Hepatic stellate cell (primary cell): ENCODE measurements at places on chromosomes 16 and 17.
A peak's percentile ranks its signal among the peaks of the same experiment; 100 is the strongest.

- DNase-seq, result no peak
Measured at GRCh38 chr17:48575673-48576478, 2.3 kb downstream of the HOXB4 start.

DNA sequence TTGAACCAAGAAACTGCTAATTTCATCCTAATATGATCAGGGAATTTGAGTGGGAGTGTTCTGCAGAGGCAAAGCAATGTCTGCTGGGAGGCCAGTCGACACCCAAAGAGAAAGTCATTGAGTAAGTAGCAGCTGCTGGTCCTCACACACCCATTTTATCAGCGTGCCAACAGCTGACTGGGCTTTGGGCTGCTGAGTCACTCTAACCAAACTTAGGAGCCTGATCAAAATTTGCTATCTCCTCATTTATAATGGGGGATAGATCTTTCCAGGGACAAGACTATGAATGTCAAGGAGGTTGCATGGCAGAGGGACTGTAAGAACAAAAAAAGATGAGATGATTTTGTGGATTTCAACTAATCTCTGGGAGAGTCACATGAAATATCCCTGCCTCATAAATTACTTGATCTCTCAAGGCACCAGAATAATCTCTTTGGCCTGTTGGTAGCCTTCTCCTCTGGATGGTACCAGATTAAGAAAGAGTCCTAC, 32.9 kb downstream of the CPSF4L start:
- DNase-seq, result peak; percentile 91

DNA sequence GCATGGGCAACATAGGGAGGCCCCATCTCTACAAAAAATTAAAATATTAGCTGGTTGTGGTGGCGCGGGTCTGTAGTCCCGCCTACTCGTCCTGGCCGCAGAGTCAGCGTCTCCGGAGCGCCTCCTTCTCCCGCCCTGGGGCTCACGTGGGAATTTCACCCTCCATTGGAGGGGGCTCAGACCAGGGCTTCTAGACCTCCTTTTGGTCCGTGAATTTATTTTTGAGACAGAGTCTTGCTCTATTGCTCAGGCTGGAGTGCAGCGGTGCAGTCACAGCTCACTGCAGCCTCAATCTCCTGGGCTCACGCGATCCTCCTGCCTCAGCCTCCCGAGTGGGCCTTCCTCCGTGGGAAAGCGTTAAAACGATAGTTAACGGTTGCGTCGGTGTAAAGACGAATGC, 394 bp upstream of the NME4 start:
- DNase-seq, result peak; percentile 74

DNA sequence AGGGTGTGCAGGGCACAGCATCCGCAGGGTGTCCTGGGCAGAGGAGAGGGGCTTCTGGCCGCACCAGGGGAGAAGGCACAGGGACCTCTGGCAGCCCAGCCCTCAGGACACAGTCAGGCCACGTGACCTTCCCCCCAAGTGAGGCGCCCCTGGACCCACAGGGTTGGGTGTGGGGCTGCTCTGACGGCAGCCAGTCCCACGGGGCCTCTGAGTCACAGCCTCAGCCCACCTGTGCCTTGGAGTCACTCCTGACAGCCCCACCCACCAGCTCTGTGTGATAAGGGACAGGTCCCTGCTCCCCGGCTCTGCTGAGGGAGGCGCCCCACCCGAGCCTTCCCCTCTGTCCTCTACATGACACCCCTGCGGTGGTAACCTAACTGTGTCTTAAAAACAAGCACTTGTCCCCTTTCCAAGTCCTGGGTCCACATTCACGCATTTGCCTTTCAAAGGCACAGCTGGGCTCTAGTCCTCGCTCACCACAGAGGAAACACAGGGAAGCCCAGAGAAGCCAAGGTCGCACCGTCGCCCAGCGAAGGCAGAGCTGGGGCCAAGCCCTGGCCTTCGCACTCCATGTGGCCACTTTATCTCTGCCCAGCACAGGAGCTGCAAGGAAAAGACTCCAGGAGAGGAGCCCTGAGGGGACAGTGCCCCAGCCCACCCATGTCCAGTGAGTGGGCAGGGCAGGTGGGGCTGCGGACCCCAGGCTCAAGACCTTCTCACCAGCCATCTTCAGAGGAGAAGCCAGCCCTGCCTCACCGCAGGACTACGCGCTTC, 5.1 kb upstream of the NPTX1 start:
- DNase-seq, result no peak

GRCh38 chr17:70024253-70024652, 50.8 kb upstream of the KCNJ16 start:
- DNase-seq, result no peak

DNA sequence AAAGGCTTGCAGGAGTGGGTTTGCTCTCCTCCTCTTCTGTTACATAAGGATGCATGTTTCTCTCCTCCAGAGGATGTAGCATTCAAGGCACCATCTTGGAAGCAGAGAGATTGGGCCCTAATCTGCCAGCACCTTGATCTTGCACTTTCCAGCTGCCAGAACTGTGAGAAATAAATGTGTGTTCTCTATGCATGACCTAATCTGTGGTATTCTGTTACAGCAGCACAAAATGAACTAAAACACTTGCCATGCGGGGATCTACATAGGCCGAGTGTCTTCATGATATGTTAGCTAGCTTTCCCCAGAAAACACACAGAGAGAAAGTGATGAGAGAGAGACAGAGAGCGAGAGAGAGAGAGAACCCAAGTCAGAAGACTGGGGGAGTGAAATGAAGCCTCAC, 273.5 kb downstream of the UTP18 start:
- DNase-seq, result no peak

GRCh38 chr16:1414532-1415260, at the start of gene UNKL:
Gene UNKL (minus strand): TSS chr16:1414704. CDS start chr16:1414691, 13 bp downstream.
- peak; percentile 87 for DNase-seq

- peak; percentile 31 for DNase-seq
Measured at GRCh38 chr17:32819035-32819434, 57.9 kb downstream of the MYO1D start.

DNA sequence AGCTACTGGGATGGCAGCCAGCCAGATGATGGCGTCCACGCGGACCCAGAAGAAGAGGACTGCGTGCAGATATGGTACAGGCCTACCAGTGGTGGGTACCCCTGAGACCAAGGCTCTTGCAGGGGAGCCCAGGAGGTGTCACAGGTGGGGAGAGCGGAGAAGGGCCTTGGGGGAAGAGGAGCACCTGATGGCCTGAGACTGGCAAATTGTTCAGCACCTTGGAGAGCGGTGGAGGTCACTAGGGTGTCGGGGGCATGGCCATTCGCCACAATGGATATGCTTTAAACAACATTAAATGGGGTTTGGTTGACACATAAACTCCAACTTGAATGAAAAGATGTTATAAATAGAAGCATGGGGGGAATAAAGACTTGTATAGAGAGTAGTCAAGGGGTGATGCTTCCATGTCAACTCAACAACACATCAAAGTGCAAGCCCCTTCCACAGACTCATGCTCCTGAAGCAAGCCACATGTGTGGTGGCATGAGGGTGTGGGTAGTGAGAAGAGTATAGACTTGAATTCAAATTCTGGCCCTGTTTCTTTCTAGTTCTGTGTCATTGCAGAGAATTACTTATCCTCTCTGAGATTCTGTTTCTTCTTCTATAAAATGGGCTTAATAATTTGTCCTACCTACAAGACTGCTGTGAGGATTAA, 22.2 kb downstream of the CLEC19A start:
- DNase-seq, result no peak

GRCh38 chr17:37338847-37339246, 36.9 kb upstream of the C17orf78 start:
- no peak for DNase-seq

DNA sequence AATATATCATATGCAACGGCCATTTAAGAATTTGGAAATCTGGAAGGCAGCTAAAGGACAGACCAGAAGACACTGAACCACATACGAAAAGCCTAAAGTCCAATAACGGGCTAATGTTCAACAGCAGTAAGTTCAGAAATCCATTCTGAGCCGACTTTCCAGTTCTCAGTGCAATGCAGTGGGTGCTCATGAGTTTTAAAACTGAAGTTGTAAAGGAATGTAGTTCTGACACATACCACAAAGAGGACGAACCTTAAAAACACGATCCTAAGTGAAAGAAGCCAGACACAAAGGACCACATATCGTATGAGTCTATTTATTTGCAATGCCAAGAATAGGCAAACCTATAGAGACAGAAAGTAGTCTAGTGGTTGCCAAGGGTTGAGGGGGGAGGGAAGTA, 278.3 kb upstream of the ZFHX3 start:
- DNase-seq, result no peak

DNA sequence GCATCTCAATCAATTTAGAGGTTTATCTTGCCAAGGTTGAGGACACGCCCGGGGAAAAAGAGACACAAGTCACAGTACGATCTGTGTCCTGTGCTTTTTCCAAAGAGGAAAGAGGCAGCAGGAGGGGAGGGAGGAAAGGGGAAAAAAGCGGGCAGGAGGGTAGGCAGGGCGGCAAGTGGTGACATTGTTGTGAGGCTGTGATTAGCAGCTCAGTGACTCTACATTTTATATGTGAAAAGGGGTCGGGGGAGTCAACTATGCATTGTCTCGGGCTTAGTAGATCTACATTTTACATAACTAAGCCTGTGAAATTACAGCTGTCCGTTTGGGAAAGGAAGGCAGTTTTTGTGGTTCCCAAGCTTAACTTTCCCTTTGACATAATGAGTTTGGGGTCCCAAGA, 22.2 kb upstream of the RIPOR1 start:
- no peak for DNase-seq

- DNase-seq, result no peak
Measured at GRCh38 chr17:72555052-72555451, 434.2 kb downstream of the SOX9 start.

- DNase-seq, result no peak
Measured at GRCh38 chr16:72848028-72848400, 199.9 kb downstream of the ZFHX3 start.

- DNase-seq, result peak; percentile 48
Measured at GRCh38 chr16:74999219-74999608, 390 bp downstream of the ZNRF1 start.

GRCh38 chr16:50467943-50468748, 80.0 kb upstream of the NKD1 start:
- no peak for DNase-seq
